Heart left ventricle (tissue), 16 donors: ENCODE measurements at places on chromosomes 5 and 9.

- DNase-seq, result no peak
Measured at GRCh38 chr9:2771661-2772060, 54.4 kb downstream of the KCNV2 start.

DNA sequence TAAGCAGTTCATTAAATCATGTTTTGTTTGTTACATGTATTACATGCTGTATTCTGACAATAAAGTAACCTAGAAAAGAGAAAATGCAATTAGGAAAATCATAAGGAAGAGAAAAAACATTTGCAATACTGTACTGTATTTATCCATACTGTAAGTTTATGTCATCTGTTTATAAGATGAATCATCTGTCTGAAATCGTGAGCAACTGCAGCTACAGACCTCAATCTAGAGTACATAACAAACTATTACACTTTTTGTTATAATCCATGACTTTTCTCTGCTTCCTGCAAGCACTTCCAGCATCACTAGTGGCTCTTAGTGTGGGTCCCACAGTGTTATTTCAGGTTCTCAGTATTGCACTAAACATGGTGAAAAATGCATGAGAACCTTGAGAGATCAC, 144.4 kb upstream of the NR4A3 start:
- DNase-seq, result no peak

GRCh38 chr5:178198706-178199105, 5.6 kb upstream of the HNRNPAB start:
- no peak for DNase-seq

DNA sequence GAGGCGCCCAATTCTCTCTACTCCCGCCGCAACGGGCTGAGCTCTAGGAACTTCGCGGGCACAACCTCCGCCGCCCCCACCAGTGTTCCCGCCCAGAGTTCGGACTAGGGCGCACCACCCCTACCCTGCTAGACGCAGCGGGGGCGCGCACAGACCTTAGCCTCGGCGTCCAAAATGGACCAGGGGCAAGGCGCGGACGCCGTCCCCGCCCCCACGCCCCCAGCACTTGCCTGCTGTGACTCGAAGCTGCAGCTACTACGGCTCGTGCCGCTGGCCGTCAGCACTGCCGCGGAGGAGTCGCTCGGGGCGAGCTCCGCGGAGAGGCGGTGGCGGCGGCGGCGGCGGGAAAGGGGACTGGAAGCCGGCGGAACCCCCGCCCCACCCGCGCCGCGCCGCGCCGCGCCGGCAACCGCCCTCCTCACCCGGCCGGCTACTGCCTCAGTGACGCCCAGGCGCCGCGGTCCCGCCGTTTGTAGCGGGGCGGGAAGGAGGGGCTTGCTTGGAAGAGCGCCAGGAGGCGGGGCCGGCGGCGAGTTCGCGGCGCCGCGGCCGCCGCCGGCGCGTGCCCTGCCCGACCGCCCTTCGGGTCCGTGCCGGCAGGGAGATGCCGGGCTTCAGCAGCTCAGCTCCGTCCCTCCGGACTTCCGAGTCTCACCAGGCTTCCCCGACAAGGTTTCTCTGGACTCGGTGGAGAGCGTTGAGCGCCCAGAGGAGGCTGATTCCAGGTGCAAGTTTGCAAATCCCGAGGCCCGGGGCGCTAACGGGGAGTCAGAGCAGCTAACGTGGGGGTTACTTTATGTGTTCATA, 4.5 kb downstream of the ELAVL2 start:
- DNase-seq, result peak; percentile 22

DNA sequence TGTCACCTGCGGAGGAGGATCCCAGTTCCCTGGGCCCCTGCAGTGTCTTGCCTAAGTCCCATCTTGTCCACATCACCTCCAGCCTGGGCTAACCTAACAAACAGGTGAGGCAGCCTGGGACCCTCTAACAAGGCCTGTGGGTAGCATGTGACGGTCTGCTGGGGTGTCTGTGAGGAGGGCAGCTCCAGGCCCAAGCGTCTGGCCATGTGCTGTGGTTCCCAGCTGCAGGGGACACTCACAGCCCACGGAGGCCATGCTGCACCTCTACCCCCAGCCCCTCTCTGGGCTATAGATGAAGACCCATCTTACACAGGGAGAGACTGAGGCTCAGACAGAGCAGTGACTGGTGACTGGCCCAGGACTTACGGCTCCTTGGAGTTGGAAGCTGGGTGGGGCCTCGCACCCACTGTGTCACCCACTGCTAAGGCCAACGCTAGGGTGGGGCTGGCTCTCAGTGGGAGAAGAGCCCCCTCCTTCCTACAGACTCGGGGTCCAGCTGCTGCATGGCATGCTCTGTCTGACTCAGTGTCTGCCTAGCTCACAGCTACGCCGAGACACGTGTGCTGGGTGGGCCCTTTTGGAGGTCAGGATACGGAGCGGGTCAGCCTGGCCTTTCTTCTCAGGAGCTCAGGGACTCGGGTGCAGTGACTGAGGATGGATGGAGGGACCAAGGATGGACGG, 40.8 kb upstream of the RNF130 start:
- DNase-seq, result no peak

DNA sequence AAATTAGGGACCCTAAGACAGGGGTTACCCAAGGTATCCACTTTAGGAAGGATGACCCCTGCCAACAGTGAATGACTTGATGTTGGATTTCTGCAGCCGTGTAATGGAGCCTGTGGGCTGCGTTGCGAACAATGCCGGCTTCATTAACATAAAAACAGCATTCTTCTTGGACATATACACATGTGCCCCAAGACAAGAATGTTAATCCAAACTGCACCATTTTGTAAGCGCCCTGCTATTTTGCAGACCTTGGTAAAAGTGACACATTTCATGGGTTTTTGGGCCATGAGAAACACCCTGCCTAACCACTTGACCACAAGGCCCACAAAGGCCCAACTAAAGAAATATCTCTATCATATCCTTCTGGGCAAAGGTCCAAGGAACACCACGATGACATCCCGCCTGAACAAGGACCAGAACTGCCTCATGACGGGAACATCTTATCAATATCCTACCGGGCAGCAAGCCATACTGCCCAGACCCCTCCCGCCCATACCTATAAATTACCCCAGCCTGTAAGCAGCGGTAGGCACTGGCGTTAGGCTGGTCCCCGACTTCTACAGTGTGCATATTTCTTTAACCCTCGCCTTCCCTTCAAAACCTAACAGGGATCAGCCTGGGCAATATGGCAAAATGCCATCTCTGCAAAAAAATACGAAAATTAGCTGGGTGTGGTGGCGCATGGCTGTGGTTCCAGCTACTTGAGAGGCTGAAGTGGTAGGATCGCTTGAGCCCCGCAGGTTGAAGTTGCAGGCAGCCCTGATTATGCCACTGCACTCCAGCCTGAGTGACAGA, 9.7 kb upstream of the PDCD1LG2 start:
- DNase-seq, result peak; percentile 88

DNA sequence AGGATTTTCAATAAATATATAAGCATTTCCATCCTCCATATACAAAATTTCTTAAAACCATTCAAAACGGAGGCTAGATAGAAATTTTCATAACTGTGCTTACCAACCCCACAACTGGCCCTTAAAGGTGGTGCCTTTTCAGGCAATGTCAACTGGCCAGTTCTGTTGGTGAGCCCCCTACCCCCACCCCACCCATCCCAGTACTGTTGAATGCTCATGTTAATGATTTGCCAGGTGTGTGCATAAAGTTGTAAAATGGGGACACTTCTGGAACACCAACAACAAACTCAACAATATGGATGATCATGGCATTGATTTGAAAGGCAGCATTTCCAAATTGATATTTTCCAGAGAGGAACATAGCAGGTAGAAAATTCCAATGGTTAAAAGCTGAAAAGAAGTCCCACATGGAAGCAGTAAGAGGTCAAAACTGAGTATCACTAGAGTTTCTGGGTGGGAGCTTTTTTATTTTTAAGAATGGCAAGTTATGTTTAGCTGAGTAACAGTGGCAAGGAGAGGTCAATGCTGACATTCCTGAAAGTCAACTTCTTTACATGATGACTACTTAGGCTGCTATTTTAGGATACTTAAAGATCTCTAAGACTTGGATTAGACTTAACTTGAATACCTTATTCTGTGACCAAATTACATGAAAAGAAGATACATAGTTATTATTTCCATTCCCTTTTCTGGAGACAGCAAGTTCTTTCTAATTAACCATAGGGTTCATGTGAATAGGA, 2.7 kb downstream of the LEAP2 start:
- no peak for DNase-seq

DNA sequence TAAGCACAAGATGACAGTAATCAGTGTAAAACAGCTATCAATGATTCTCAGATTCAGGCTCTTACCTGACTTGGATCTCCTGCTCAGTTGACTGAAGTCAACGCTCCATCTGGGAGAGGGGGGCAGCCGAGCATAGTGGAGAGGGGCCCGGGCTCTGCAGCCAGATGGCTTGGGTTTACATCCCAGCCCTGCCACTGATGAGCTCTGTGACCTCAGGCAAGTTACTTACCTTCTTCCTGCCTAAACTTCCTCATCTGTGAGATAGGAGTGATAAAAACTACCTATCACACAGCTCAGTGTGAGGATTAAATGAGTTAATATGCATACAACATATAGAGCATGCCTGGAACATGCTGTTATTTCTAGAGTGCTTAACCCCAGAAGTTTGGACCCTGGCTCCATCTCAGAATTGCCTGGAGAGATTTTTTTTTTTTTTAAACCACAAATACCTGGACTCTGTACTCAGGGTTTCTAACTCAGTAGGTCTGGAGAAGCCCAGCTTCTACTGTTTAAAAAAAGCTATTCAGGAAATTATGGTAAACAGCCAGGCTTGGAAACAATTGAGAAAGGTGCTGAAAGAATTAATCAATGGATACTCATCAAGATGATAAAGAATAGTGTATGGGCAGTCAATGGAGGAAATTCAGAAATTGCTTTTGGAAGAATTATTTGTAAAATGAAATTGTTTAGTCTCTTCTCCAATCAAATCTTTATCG, 72.2 kb downstream of the ANKRD55 start:
- DNase-seq, result no peak

DNA sequence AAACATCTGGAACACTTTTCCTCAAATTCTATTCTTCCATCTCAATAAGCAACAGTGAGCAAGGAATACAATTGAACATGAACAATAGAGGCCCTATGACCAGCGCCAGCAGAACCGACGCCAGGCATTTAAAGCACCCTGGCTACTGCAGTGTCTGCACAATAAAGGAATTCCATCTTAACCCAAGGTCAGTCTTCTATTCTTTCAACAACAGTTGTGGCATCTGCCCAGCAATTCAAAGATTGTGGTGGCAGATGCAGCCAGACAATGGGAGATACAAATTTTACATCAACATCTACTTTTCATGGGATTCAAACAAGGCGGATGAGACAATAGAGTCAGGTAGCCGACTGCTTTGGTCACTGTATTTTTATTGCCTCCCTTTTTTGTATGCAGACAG, 65.9 kb downstream of the ELL2 start:
- no peak for DNase-seq

DNA sequence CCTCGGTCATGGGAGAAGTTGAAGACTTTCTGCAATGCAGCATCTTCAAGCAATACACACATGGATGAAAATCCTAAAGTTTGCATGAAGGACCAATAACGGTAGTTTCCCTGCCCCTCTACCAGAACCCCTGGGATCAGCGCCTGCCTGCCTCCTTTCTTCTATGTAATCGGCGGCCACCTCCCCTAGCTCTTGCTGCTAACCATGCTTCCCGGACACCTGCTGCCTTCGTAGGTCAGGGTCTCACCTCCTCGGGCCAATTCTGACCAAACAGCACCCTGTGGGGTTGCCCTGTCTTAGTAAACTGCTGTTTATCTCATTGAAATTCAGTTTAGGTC, 388 bp upstream of the MED10 start:
- DNase-seq, result peak; percentile 40

- no peak for DNase-seq
Measured at GRCh38 chr5:96896806-96897205, 20.5 kb downstream of the ERAP2 start.

DNA sequence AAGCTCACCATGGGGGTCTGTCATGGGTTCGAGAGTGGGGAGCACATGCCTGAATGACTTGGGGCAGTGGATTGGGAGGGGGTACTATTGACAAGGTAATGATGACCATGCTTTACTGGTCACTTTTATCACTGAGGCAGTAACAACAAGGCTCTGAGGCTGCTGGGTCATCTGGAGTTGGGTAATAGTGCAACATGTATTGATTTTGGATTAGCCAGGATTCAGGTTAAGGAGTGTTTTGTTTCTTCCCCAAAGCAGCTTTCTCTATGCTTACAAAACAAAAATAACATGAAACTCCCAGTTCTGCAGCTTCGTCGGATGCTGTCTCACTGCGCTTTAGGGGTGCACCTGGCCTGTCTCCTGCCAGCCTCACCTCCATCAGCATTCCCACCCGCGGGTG, 155.3 kb downstream of the GADD45G start:
- no peak for DNase-seq

GRCh38 chr5:132820162-132820754, 7.2 kb downstream of the SOWAHA start:
- DNase-seq, result peak; percentile 86

DNA sequence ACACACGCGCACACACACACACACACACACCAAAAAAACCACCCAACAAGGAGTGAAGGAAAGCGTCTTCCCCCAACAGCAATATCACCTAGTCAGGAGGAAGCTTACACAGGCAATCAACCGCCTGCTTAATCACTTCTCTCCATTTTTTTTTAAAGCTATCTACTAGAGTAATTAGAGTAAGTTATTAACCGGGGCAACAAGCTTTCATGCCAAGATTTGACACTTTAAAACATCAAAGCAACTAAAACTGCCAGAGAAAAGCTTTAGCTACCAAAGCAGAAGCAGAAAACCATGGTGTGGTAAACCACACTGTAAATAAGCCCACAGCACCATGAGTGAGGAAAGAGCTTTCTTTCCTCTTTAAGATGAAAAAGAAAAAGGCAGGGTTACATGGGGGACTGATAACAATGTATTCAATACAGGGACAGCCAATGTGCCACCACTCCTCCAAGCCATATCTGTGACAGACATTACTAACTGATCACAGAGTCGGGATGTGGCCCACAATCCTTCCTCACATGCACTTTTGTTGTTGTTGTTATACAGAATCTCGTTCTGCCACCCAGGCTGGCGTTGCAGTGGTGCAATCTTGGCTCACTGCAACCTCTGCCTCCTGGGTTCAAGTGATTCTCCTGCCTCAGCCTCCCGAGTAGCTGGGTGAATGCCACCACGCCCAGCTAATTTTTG, 282.1 kb downstream of the CRB2 start:
- DNase-seq, result no peak

GRCh38 chr9:136587944-136588662, 42.3 kb upstream of the NOTCH1 start:
- DNase-seq, result no peak

- DNase-seq, result peak; percentile 68
Measured at GRCh38 chr5:134113902-134114875, at the start of gene TCF7. Gene TCF7, plus strand, starts transcription at chr5:134114681. Its CDS starts 226 bp downstream, at chr5:134114907.
